T-helper 1 cell (primary cell): ENCODE measurements at places on chromosomes 2 and 18.
A peak's percentile ranks its signal among the peaks of the same experiment; 100 is the strongest.

- no peak for DNase-seq
These were observed 60.4 kb upstream of the IL1R2 start for GRCh38 chr2:101931402-101931801.

DNA sequence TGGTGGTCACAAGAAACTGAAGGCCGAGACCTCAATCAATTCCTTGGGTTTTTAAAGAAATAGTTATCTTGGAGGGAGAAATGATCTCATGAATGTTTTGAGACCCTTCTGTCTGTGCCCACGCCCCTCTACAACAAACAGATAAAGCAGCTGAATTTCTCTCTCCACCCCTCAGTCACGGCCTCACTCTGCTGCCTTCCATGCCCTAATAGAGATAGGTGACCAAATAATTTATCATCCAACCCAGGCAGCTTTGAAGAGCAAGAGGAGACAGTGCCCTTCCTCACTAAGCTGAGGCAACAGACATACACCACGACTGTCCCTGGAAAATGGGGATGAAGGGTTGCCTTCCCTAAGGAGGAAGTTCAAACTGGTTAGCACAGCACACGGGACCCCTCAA, 71.2 kb downstream of the LBH start:
- no peak for DNase-seq

GRCh38 chr2:240928476-240929363, 22.6 kb downstream of the CROCC2 start:
- no peak for DNase-seq

DNA sequence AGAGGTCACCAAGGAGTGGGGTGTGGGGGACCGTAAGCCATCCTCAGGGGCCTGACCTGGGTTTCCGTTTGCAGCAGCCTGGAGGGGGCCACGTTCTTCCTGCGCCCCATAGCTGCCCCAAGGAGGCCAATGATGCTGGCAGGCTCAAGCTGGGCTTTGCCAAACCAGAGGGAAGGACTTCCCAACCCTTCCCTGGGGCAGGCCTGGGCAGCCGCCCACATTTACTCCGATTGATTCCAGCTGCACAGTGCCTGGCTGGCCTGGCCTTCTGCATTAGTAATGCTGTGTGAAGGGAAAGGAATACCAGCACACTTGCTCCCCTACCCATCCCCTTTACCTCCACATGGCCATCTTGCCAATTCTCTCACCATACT, 360.6 kb upstream of the SLC14A2 start:
- no peak for DNase-seq

- no peak for DNase-seq
These were observed 15.6 kb upstream of the ASAP2 start for GRCh38 chr2:9191041-9191481.

GRCh38 chr18:55863391-55863706, 275.4 kb upstream of the TCF4 start:
- no peak for DNase-seq

DNA sequence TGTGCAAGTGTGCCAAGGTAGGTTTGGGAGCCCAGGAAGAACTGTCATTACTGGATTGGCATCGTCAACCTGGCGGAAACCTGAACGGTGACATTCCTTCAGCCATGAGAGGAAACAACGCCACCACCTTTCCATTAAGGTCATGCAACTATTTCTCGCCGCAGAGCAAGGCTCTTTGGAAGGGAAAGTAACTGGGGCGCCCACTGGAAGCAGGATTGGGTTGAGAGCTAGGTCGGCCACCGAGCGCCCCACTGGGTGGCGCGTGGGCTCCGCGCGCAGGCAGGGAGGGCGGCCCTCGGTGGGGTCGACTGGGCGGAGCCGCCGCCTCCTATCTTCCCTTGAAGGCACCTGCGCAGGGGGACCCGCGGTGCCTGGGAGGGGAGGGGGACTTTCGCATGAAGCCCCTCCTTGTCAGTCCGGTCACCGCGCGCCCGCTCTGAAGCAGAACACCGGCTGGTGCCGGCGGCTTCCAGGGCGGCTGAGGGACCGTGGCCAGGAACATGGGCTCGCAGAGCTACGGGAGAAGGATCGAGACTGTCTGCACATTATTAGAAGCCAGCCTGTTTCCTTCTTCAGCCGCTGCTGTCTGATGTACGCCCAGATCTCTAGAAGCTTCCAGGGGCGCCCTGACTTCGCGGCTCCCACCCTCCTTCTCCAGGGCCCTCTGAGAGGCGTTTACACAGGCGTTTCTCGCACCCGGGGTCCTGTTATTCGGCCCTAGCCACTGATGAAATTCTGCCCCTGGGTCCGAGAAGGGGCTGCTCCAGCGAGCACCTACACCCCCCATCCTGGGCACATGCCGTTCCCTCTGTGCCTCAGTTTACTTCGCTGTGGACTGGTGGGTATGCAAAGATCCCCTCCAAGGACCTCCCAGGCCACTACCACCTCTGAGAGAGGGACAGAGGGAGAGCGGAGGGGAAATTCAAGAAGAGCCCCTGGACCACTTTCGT, 27.3 kb upstream of the MAL start:
- no peak for DNase-seq

- no peak for DNase-seq
These were observed 13.6 kb upstream of the RAB10 start for GRCh38 chr2:26020231-26020640.

GRCh38 chr2:159892990-159893810, 95.2 kb upstream of the CD302 start:
- no peak for DNase-seq

GRCh38 chr2:136997557-136997956, 232.2 kb downstream of the THSD7B start:
- no peak for DNase-seq

DNA sequence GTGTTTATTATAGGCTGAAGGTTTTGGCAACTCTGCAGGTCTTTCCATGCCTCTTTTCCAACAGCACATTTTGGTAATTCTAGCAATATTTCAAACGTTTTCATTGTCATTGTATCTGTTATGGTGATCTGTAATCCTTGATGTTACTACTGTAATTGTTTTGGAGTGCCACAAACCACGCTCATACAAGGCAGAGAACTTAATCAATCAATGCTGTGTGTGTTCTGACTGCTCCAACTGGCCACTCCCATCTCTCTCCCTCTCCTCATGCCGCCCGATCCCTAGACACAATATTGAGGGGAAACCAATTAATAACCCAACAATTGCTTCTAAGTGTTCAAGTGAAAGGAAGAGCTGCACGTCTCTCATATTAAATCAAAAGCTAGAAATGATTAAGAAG, 32.9 kb downstream of the HDLBP start:
- DNase-seq, result no peak

DNA sequence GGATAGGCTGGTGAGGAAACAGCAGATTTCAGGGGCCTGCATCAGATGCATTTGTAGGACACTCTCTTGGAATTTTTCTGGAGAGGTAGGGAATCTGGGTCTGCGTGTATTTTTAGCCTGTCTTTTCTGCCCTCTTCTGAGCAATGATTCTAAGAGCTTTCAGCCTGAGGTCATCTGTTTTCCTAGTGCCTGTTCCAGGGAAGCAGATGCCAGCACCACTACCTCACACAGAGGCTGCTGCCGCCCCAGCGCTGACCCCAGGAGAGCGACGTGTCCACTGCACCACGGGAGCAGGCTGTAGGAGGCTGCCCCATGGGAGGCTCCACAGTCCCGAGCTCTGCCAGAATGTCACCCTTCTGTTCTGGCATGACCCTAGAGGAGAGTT, 316.5 kb downstream of the CYP26B1 start:
- DNase-seq, result no peak

- no peak for DNase-seq
These were observed 78.8 kb upstream of the KCNE4 start for GRCh38 chr2:222973237-222973636.

DNA sequence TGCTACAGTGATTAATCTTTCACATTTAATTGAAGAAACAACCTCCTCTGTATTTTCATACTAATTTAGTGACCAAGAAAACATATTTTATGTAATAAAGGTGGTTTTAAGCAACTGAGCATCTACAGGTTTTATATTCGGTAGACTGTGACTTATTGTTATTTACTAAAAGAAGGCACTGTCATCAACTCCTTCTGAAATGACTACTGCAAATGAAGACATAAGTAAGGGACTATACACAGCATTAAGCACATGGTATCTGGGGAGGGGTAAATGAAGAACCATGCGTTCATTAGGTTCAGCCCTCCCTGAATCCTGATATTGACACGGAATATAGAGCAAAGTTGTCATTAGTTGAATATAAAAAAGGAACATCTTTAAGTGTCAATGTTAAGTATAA, 4.3 kb downstream of the CDH20 start:
- no peak for DNase-seq

DNA sequence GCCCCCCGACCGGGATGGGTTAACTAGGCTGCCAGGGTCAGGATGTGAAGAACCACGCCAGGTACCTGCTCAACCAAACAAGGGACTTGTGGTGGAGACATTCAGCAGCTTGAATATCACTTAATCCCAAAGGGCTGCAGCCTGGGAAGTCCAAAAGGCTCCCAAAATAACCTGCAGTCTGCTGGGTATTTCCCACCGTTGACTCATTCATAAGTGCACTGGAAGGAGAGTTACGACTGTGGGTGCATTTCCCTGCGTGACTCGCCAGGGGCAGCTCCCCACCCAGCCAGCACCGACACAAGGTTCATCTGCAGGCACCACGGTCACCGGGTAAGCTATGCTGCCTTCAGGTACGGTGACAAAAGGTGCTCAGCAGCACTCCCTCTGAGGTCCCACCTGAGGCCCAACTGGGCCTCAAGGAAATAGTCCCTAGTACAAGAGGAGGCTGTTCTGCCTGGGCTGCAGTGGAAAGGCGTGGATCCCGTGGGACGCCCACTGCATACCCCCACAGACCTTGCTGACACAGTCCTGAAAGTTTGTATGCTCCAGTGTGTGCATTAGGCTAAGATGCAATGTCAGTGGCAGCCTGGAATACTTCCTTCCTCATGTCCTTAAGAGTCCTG, 86.5 kb downstream of the UXS1 start:
- DNase-seq, result no peak

DNA sequence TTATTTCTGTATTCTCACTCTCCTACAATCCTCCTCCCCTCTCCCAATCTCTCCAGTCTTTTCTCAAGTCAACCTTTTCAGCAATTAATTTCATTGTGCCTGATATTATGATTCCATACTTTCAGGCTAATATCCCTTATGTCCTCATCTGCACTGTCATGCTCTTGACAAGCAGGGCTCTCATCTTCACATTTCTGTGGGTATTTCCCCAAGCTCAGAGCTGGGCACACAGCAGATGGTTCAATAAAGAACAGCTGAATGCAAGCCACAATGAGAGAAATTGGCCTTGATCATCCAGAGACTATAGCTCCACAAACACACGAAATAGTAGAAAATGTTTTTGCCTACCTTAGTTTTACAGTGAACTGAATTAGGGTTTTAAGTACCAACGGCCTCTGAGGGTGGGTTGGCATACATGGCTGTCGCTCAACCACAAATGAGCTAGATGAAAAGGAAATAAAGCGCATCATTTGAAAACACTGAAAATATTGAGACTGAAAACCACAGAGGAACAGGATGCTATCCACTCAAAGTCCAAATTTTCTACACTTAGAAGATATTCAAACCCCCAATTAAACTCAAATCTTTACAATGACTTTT, 47.5 kb upstream of the STAT1 start:
- peak; percentile 72 for DNase-seq

- DNase-seq, result no peak
These were observed 201.0 kb upstream of the SALL3 start for GRCh38 chr18:78778651-78779050.

DNA sequence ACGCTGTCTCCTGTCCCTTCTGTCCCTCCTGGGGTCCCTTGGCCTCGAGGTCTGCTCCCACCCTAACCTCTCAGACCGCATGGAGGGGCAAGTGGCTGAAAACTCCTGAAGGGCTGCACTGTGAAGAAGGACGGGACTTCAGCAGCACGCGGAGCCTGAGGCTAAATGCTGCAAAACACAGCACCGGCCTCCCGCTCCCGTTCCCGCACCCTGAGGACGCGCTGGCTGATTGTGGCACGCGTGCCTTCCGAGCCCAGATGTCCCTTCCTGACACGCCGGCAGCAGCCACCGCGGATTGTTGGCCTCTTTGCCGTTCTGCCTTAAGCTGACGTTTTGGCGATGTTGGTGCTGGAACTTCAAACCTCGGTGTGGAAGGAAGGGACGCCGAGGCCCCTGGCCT, 125.9 kb upstream of the CTDP1 start:
- DNase-seq, result no peak

DNA sequence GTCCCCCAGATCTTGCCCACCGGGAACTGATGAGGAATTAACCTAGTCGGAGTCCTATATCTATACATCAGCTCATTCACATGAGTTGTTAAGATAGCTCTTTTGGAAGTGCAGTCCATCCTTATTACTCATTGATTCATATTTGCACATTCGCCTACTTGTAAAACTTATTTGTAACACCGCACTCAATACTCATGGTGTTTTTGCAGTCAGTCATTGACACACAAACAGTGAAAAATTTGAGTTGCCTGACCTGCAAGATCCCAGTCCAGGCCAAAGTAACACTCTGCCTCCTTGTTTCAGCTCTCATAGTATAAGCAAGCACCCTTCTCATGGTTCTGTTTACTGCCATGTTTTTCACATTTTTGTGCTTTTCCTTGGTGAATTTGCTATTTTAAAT, 180.6 kb downstream of the CTIF start:
- DNase-seq, result no peak

GRCh38 chr18:55844382-55844781, 256.4 kb upstream of the TCF4 start:
- DNase-seq, result no peak

DNA sequence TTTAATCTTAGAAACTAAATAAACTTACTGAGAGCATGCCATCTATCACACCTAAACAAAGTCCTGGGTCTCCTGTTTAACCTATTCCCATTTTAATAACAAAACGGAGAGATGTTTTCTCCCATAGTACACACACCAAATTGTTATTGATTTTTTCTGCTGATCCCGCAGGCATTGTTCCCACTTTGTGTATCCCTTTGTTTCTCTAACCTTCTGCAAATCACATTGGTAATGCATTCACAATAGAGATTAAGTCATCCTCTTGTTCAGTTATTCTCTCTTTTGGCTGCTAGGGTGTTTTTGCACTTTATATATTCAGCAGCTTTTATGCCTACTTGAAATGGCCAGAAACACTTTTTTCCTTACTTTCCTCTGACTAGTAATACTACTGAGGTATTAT, 1071.9 kb upstream of the CDH2 start:
- no peak for DNase-seq

DNA sequence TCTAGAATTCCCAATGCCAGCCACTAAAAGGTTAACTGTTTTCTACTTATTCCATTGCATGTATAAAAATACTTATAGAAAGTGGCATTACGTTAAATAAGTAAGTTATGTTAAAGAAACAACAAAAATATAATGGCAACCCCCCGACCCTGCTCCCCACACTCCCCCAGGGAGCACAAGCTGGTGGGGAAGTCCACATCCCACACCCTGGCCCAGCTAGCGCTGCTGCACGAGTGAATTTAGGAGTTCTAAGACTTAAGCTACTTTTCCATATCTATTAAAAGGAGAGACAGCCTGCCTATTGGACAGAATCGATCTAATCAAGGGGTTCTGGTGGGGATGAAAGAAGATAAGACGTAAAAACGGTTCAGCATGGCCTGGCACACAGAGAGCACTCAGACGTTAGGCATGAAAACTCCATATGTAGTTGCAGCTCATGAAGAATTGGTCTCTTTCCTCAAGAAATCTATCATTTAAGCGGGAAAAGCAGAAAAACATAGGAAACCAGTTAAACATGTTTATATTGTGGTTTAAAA, 16.6 kb downstream of the HJURP start:
- DNase-seq, result no peak

- DNase-seq, result no peak
These were observed 114.3 kb downstream of the GALNT1 start for GRCh38 chr18:35695803-35696202.

GRCh38 chr2:181426672-181427071, 30.5 kb upstream of the ITGA4 start:
- DNase-seq, result no peak
